ENCODE measurements at places on chromosomes 3 and 15. TPM values are rescaled to one million over a fixed set of nuclear protein-coding genes. Genes with fewer than 3 reads are reported as not detected.

GRCh38 chr3:170651260-170651845, 65.5 kb upstream of the SLC7A14 start:
- DNase-seq = no peak

GRCh38 chr3:151477591-151478334, 16.9 kb upstream of the IGSF10 start:
- DNase-seq = no peak

Gene CPNE9
- 0.53 TPM for total RNA-seq

GRCh38 chr3:45980229-45980813, 15.3 kb downstream of the FYCO1 start:
- no peak for DNase-seq

- DNase-seq = no peak
Observed at GRCh38 chr3:88785841-88786240, 321.6 kb upstream of the EPHA3 start.

Gene PRTG
- total RNA-seq = 16.4 TPM

Gene SERINC4
- not detected for total RNA-seq

- DNase-seq = peak; percentile 57
Observed at GRCh38 chr3:186239321-186239720, 122.7 kb downstream of the DGKG start.

GRCh38 chr3:38083871-38084333, 44.9 kb downstream of the DLEC1 start:
- no peak for DNase-seq

Gene PPP4R2
- total RNA-seq = 65.4 TPM

- no peak for DNase-seq
Observed at GRCh38 chr3:15099364-15100098, 583 bp upstream of the RBSN start.

GRCh38 chr3:71579935-71580406, 3.6 kb downstream of the FOXP1 start:
- no peak for DNase-seq

- no peak for DNase-seq
Observed at GRCh38 chr15:55999658-56000057, 6.2 kb upstream of the NEDD4 start.

- no peak for DNase-seq
Observed at GRCh38 chr15:31264559-31265089, 62.0 kb upstream of the KLF13 start.

- DNase-seq = no peak
Observed at GRCh38 chr3:57069503-57069902, 9.0 kb downstream of the SPATA12 start.

GRCh38 chr3:53597136-53597915, 102.9 kb downstream of the CACNA1D start:
- no peak for DNase-seq

Gene KLF15
- total RNA-seq = 20.4 TPM

Gene HESX1
- total RNA-seq = 0.53 TPM

DNA sequence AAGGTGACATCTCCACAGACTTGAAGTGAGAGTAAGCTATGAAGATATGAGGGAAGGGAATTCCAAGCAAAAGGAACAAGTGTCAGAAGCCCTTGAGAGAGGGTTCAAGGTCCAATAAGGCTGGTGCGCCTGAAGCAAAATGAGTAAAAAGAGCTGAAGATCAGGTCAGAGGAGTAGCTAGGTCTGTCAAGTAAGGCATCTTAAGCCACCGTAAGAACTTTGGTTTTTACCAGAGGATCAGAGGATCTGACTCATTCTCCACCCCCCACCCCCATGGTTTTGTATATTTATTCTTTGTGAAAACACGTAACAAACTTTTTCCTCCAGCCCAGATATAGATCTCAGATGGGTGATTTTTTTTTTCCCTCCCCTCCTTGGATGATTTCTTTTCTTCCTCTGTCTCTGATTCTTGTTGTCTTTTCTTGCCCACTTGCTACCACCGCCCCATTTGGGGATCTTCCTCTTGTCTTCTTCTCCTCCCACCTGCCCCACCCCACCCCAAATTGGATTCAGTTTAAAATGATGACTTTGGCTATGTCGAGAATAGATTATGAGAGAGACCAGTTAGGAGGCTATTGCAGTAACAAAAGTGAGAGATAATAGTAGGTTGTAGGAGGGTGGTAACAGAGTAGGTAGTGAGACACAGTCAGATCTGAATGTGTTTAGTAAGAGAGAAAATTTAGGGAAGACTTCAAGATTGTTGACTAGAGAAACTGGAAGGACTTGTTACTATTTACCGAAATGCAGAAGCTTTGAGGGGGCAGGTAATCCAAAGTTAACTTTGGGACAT, 6.1 kb downstream of the TRMT10C start:
- no peak for DNase-seq

Gene RETNLB
- not detected for total RNA-seq

DNA sequence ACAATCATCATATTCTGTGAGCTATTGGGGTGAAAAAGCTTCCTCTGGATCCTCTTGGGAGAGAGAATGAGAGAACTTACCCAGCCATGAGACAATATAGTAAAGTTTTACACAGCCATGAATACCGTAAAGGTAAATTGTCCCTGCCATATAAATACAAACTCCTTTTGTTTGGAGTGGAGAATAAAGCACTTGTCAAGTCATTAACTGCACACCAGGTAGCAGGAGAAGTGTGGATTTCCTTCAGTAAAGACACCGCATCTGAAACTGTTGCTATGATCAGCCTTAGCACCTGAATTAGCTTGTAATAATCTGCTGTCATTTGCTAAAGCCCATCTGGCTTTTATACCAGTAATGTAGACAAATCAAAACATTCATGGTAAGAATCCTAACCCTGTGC, 336.6 kb upstream of the SLCO3A1 start:
- DNase-seq = no peak

Gene ETV5
- total RNA-seq = 167 TPM

Gene WNT7A
- not detected for total RNA-seq

DNA sequence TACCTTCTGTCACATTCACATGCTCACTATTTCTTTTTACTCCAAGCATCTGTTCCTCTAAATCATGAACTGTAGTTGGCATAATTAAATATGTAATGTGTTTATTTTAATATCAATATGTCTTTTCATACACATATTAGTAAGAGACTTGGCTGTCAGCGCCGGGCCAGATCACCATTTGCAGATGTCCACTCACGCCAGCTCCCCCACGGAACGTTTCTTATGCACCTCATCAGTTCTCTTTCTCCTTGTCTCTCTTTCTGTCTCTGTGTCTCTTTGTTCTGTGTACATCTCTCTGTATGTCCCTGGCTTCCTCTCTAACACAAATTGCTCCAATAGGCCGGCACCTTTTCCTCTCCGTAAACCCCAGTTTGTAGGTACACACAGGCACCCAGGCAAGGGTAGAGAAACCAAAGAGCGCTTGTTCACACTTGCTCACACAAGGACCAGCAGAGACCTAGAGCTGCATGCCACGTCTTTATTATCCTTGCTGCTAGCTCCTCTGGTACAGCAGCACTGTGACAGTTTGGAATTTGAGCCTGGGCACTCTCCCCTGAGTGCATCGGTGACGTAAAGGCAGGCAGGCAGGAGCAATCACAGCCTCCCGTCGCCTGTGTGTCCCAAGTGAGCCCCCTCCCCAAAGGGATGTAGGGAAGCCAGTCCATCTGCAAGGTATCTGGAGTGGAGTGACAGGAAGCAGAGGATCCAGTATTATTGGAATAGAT, 40.4 kb downstream of the CACNA1D start:
- no peak for DNase-seq

- DNase-seq = no peak
Observed at GRCh38 chr3:87057474-87057873, 66.5 kb upstream of the VGLL3 start.

DNA sequence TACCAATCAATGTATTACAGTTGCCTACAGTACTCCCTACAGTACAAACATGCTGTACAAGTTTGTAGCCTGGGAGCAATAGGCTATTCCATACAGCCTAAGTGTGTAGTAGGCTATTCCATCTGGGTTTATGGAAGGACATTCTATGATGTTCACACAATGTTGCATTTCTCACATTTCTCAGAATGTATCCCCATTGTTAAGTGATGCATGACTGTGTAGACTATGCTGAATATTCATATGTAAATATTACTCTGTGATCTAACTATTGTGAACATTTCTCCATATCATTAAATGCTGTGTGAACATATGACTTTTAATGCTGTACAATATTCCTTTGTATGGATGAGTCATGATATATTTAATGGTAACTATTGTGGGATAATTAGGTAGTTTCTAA, 139.2 kb upstream of the ADAMTS9 start:
- no peak for DNase-seq

DNA sequence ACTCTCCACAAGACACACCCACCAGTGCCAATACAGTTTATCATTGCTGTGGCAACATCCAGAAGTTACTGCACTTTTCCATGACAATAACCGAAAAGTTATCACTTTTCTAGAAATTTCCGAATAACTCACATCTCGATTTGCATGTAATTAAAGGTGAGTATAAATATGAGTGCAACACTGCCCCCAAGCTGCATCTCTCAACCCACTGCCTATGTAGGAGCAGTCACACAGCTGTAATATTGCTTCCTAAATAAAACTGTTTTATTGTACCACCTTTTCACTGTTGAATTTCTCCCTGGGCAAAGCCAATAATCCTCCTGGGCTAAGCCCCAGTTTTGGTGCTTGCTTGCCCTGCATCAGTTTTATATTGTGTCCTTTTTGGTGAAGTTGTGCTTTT, 601.0 kb upstream of the EPHA6 start:
- peak; percentile 39 for DNase-seq

GRCh38 chr3:55511895-55512570, 24.9 kb upstream of the WNT5A start:
- DNase-seq = no peak

- DNase-seq = no peak
Observed at GRCh38 chr3:12663401-12663935, 449 bp downstream of the RAF1 start.

Gene UNC45A
- total RNA-seq = 58.4 TPM

DNA sequence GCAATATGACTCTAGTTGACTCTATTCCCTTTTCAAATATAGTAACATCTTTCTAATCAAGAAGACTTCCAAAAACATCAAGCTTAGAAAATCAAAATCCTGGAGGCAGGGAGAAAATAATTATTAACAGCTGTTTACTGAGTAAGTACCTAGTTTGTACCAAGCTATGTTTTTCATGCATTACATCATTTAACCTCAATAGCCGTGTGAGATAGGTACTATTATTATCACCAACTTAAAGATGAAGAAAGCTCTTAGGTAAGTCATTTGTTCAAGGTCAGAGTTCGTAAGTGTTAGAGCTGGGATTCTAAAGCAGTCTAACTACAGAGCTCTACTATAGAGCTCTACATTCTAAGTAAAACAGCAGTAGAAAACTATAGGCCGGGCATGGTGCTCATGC, 41.6 kb downstream of the GSK3B start:
- DNase-seq = no peak

Gene CP
- 0.53 TPM for total RNA-seq

GRCh38 chr3:100548053-100548452, 55.6 kb downstream of the TMEM45A start:
- peak; percentile 41 for DNase-seq

Gene CNTN3
- 0.37 TPM for total RNA-seq

Gene FBXO40
- 0.08 TPM for total RNA-seq

Gene PIERCE2
- total RNA-seq = 4.1 TPM

DNA sequence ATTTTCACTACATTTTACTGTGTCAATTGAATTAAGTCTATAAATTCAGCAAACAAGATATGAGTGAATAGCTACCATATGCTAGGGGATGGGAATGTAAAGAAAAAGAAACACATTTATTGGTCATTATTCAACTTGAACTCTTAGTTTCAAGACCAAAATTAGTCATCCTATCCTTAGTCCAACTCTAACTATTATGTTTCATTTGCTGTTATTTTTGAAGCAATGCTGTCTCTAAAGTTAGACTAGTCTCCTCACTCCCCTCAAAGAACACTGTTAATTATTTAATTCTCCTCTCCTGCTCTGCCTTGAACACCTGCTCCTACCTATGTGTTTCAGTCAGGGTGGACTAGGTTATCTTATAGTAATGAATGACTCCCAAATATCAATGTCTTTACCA, 920.9 kb downstream of the TUSC7 start:
- no peak for DNase-seq

GRCh38 chr3:188191460-188191859, 37.5 kb downstream of the LPP start:
- no peak for DNase-seq

Gene PLOD2
- 37.7 TPM for total RNA-seq

GRCh38 chr15:65738649-65739048, 53.4 kb downstream of the DENND4A start:
- no peak for DNase-seq

Gene NANOGP8
- total RNA-seq = not detected

Gene P3H2
- total RNA-seq = 18.1 TPM

- no peak for DNase-seq
Observed at GRCh38 chr3:46660003-46660402, 33.5 kb downstream of the ALS2CL start.

- DNase-seq = peak; percentile 11
Observed at GRCh38 chr3:194277786-194278130, 73.4 kb downstream of the CPN2 start.

DNA sequence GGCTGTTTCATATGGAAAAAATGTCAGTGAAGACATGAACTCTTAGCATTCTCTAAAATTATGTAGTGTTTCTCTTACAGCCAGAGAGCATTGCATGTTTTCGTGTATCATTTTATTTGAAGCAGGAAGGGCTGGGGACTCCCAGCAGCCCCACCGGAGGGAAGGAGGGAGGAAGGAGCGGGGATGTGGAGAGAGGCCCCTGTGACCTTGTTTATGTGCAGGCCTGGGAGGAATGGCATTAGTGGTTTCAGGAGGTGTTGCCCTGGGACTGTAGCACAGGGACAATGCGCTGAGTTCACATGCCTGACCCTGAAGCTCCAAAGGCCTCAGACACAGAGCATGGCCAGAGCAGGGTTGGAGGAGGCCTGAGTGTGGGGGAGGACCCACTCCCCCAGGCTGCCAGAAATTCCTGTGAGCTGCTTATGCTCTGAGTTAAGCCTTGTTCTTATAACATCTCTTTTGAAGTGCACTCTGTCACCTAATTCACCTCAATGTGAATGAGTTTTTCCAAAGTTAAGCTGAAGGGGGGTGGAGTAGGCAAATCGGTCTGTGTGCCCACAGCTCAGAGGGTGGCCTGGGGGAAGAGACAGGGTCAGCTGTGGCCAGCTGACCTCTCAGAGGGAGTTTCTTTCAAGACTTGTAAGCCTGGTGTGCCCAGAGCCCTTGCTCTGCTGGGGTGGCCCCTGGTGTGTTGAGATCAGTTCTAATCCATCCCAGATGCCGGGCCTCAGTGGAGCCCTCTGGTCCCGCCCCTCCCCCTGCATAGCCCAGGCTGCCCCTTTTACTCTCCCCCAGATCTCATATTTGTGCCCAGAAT, 3.9 kb upstream of the RNU6-1 start:
- DNase-seq = no peak

GRCh38 chr3:44974416-44974815, 1.6 kb downstream of the ZDHHC3 start:
- DNase-seq = no peak

- peak; percentile 86 for DNase-seq
Observed at GRCh38 chr15:78715930-78716329, 74.9 kb upstream of the CHRNB4 start.

DNA sequence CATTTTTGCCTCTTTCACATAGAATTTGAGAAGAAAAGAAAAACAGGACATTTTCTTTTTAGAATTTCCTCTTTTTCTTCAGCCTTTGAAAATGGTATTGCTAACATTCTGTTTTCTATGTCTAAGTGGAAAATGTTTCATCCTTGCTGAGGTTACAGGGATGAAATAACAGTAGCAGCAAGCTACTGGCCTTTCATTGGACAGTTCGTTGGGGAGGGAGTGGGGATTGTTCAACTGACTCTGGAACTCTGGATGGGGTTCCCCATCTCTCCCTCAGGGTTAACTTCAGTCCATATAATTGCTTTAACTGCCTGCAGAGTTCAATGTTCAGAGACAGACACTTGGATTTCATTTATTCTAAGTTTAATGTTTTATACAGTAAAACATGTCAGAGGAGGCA, 346.0 kb downstream of the NLGN1 start:
- DNase-seq = no peak
